ENCODE measurements at places on chromosomes 2 and 18.
A peak's percentile ranks its signal among the peaks of the same experiment; 100 is the strongest.

DNA sequence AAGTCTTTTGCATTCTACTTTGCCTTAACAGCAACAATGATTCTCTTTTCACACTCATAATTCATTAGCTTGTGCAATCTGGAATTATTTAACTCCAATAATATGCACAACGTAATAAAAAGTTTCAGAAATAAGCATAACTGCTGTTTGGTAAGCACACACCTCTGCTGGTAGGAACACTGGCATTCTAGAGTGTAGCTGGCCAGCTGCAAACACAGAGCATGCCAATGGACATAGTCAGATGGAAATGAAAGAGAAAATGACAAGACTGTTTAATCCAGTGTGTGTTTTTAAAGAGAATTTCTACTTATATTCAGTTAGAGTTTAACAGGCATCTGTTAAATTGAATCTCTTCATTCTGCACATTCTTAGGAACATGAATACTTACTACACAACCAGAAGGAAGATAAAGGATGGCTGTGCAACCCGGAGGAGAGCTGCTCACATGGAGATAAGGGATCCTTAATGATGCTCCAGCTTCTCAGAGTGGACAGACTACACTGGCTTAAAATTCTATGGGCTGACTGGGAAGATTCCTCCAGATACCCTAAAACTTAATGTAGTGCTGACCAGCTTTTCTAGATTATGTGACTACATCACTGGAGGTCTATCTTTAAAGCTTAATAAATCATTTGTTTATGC is 94.6 kb upstream of the CHAC2 start:
- peak; percentile 38 for DNase-seq

DNA sequence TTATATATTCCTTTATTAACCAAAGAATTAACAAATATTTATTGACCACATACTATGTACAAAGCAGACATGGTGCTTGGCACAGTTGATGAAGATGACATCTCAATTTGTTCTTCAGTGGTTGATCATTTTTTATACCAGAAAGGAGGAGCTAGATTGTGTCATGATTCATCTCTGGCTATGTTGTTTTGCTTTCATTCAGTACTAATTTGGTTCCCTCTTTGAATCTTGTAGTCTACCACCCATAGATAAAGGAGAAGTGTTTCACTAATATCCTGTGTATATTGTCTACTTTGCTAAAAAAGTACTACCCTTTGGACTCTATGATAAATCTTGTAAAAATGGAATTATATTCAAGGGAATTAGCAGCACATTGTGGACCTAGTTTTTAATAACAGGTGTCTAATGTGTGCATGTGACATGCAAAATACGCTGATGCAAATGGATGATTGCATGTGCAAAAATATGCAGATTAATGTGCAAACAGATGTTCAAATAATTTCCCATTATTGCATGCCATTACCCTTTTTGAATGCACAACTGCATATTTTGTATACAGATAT is 313.2 kb upstream of the ZEB2 start:
- DNase-seq, result no peak

DNA sequence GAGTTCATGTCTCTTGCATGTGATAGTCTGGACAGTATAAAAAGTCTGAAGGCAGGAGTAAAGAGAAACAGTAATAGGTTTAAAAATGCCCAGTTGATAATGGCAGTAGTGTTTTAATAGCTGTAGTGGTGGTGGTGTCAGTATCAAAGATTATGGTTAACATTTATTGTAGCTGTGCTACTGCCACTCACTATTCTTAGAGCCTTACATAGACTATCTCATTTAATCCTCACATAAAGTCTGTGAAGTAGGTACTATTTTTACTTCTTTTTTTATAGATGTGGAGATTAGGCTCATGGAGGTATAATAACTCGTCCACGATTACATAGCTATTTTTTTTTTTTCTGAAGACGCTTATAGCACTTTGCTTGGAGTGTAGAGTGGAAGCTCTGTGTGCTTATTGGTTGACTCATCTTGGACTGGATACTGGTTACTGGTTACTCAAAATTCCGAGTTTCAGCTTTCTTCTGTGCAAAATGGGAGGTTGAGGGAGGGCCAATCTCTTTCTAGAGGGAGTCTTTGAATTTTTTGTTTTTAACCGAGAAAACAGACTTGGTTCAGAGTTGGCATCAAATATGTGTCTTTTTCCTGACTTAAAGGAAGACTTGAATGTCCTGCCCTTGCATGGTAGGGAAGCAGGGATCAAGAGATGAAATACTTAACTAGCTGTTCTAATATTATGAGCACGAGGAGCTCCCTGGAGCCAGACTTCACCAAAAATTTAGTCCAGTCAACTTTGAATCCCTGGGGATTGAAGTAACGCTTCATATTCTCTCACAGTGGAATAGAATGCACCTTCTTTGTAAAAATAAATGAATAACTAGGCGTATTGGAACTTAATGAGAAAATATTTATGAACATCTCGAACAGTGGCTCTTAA is 27.1 kb downstream of the CERS6 start:
- DNase-seq, result no peak

- peak; percentile 84 for DNase-seq
Measured at GRCh38 chr18:53457068-53457467, 767.4 kb downstream of the MBD2 start.

GRCh38 chr2:238771218-238771617 is 76.7 kb upstream of the TWIST2 start:
- DNase-seq, result peak; percentile 13

GRCh38 chr2:238601433-238602222 is 174.9 kb downstream of the ASB1 start:
- peak; percentile 49 for DNase-seq

DNA sequence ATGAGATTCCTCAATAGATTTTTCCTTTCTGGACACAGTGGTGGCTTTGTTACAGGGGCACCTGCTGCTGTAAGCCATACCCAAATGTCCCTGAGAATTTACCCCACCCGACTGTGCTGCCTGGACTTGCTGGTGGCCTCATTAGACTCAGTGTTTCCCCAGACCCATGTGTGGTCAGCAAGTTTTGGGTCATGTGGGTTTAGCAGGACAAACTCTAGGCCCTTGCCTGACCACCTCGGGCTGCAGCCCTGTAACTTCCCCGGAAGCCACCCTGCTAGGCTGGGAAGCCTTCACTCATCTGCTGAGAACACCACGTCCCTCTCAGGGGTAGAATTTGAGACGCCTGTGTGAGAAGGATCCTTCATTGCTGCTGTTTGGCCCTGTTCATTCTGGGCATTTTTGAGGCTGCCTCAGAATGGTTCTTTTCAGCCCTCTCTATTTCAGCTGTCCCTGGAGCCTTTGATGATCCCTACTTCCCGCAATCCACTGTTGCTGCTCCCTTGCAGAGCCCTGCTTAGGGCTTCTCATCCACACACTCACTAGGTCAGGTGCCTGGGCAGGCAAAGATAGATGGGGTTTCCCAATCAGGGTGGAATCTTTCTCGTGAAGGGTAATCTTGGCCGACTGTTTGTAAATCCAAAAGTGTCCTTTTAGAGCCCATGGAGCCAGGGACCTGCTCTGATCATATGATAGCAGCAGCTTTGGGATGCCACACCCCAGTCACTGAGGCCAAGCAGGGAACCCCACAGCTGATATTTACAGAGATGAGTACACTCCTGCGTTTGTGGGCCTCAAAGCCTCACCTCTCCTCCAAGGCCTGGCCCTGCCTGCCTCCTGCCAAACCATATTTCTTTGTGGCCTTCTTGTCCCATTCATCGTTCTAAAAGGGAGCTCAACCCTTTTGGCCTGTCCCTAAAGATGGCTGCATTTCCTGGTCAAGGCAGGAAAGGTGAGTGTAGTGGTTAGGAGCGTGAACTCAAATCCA is 6.7 kb downstream of the EHD3 start:
- no peak for DNase-seq

DNA sequence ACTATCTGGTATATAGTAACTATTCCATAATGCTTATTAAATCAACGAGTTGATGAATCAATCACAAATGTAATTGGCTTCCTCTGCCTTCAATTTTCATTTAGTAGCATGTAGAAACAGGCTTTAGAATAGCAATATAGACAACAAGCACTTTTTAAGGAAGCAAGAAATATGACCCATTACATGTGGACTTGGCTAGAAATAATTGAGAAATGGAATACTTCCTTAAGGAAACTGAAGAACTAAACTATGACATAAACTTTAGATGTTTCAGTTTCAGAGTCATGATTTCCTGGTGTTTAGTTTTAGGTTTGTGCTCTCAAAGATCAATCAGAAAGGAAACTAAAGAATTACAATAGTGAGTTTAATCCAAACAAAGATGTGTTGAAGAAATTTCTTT is 443.8 kb downstream of the MBD2 start:
- DNase-seq, result no peak
